ENCODE measurements at places on chromosomes 2 and 18. TPM values are rescaled to one million over a fixed set of nuclear protein-coding genes. Genes with fewer than 3 reads are reported as not detected.

The RNF103 gene
- 22.8 TPM for total RNA-seq

The CD8B2 gene
- total RNA-seq = not detected

The MOGAT1 gene
- total RNA-seq = 0.74 TPM

The EN1 gene
- total RNA-seq = 0.42 TPM

The CDH7 gene
- 6.5 TPM for total RNA-seq

The MGAT5 gene
- 106 TPM for total RNA-seq

The XDH gene
- total RNA-seq = 4.8 TPM

The LIMS1 gene
- 37.7 TPM for total RNA-seq

The PSMD14 gene
- total RNA-seq = 58.2 TPM

The BOK gene
- total RNA-seq = 8.0 TPM

The KCNE4 gene
- total RNA-seq = 0.72 TPM

The KCNF1 gene
- 0.71 TPM for total RNA-seq

The NDC80 gene
- total RNA-seq = 15.0 TPM

The MROH2A gene
- not detected for total RNA-seq

The UGT1A3 gene
- not detected for total RNA-seq

The SLC38A11 gene
- 16.6 TPM for total RNA-seq

The HMSD gene
- total RNA-seq = 5.5 TPM

The MAL gene
- total RNA-seq = not detected

The DSC1 gene
- not detected for total RNA-seq

The CYP1B1 gene
- 1.1 TPM for total RNA-seq

The FIGN gene
- 19.3 TPM for total RNA-seq

The STON1 gene
- 8.2 TPM for total RNA-seq

The TOGARAM2 gene
- 0.98 TPM for total RNA-seq

The PRSS56 gene
- total RNA-seq = not detected

The TMEM185B gene
- 20.3 TPM for total RNA-seq

The DLX2 gene
- total RNA-seq = 3.4 TPM
